ENCODE measurements at places on chromosomes 5 and 9. TPM values are rescaled to one million over a fixed set of nuclear protein-coding genes. Genes with fewer than 3 reads are reported as not detected.

- H3K4me3 ChIP-seq: no peak overlapping the region
- H3K27ac ChIP-seq: no peak overlapping the region
- no peaks in the 10 kb centered on the region for H3K36me3 ChIP-seq
- H3K27me3 ChIP-seq: peaks cover 3% of the 10 kb centered on the region
- DNase-seq: no peak
These were observed 47.2 kb downstream of the CMYA5 start for GRCh38 chr5:79736528-79737514.

- H3K27ac ChIP-seq: no peak overlapping the region
- no peak for DNase-seq
- H3K27me3 ChIP-seq: no peaks in the 10 kb centered on the region
These were observed 144.8 kb upstream of the ADCY2 start for GRCh38 chr5:7251132-7251531.

DNA sequence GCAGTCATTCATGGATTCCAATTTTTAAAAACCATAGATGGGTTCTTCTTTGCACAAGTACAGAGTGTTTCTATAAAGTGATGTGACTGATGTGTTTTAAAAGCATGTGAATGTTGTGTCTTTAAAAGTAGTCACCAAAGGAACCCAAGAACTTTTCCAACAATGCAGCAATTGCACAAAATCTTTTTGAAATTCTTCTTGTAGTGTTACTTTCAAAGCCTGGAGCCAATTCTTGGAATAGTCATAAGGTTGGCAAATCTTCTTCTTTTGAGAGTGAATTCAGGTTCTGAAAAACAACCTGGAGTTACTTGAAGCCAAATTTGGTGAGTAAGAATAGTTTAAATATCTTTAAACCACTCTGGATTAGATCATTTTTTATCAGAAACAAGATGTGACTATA is 10.5 kb downstream of the GRAMD2B start:
- no peaks in the 10 kb centered on the region for H3K4me1 ChIP-seq
- no peak for DNase-seq
- H3K4me3 ChIP-seq: no peak overlapping the region
- H3K27me3 ChIP-seq: no peaks in the 10 kb centered on the region

DNA sequence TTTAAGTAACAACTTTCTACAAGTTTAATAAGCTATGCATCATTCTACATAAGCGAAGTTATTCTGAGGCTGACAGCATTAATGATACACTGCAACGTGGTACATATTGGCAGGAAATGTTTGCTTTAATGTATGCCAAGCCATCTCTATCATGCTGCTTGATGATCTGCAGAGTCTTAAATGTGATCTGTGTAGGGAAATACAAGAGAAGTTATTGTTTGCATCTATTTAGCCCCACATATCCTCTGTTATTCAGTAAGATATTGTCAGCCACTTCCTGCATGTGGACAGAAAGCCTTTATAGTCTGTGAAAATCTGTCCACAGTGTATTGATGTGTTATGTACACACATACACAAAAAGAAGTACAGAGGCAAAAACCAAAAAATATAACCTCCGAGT is 193.1 kb upstream of the FREM1 start:
- DNase-seq: no peak
- H3K27ac ChIP-seq: no peak overlapping the region
- H3K4me1 ChIP-seq: peaks cover 22% of the 10 kb centered on the region
- H3K27me3 ChIP-seq: no peaks in the 10 kb centered on the region
- H3K4me3 ChIP-seq: no peak overlapping the region
- H3K36me3 ChIP-seq: no peaks in the 10 kb centered on the region

DNA sequence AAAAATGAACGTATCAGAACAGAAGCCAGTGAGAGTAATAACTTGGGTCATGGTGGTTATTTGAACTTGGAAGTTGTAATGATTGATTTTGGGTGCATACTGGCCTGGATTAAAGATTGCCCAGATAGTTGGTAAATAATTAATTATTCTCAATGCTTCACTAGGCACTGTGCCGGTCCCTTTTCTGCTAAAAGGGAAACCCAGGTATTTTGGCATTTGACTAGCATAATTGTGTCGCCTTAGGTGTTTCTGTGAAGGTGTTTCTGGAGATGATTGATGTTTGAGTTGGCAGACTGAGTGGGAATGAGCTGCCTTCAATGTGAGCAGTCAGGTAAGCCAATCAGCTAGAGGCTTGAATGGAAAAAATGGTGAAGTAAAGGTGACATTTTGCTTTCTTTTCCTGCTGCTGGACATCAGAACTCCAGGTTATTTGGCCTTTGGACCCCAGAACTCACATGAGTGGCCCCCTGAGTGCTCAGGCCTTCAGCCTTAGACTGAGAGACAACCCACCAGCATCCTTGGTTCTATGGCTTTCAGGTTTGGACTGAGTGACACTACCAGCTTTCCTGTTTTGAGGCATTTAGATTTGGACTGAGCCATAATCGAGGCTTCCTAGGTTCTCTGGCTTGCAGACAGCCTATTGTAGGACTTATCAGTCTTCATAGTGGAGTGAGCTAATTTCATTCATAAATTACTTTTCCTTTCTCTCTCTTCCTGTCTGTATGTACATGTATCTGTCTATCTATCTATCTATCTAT is 120.7 kb upstream of the PAPPA start:
- DNase-seq: no peak
- no peaks in the 10 kb centered on the region for H3K36me3 ChIP-seq
- no peak overlapping the region for H3K27ac ChIP-seq
- no peaks in the 10 kb centered on the region for H3K4me1 ChIP-seq
- no peaks in the 10 kb centered on the region for H3K27me3 ChIP-seq

DNA sequence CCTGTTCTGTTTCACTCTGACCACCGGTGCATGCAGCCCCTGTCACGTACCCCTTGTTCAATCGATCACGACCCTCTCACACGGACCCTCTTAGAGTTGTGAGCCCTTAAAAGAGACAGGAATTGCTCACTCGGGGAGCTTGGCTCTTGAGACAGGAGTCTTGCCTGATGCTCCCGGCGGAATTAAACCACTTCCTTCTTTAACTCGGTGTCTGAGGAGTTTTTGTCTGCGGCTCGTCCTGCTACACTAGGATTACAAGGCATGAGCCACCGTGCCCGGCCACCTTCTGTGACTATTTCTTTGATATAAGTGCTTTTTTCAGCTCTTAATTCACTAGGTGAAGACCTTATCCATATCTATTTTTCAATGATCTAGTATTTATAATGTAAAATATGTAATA is 167.5 kb downstream of the TTC39B start:
- H3K4me1 ChIP-seq: peaks cover 16% of the 10 kb centered on the region
- H3K27me3 ChIP-seq: peaks cover 4% of the 10 kb centered on the region
- no peaks in the 10 kb centered on the region for H3K36me3 ChIP-seq
- no peak overlapping the region for H3K27ac ChIP-seq
- DNase-seq: no peak
- no peak overlapping the region for H3K4me3 ChIP-seq

DNA sequence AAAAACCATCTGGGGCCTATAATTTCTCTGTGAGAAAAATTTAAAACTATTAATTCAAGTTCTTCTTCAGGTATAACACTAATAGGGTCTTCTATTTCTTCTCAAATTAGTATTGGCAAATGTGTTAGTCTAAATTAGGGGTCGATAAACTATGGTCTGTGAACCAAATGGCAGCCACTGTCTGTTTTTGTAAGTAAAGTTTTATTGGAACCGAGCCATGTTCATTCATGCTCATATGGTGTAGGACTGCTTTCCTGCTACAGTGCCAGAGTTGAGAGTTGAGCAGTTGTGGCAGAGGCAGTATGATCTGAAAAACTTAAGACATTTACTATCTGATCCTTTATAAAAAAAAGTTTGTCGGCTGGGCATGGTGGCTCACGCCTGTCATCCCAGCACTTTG is 29.1 kb downstream of the SEC61B start:
- no peaks in the 10 kb centered on the region for H3K4me1 ChIP-seq
- no peaks in the 10 kb centered on the region for H3K36me3 ChIP-seq
- no peak overlapping the region for H3K4me3 ChIP-seq
- DNase-seq: no peak
- no peak overlapping the region for H3K27ac ChIP-seq

- H3K36me3 ChIP-seq: no peaks in the 10 kb centered on the region
- no peaks in the 10 kb centered on the region for H3K27me3 ChIP-seq
- H3K4me1 ChIP-seq: 0 out of 2 replicates have a peak, but pooled peaks cover 6% of the 10 kb centered on the region
- no peak overlapping the region for H3K4me3 ChIP-seq
These were observed 251.8 kb upstream of the POU5F2 start for GRCh38 chr5:93993161-93993560.

DNA sequence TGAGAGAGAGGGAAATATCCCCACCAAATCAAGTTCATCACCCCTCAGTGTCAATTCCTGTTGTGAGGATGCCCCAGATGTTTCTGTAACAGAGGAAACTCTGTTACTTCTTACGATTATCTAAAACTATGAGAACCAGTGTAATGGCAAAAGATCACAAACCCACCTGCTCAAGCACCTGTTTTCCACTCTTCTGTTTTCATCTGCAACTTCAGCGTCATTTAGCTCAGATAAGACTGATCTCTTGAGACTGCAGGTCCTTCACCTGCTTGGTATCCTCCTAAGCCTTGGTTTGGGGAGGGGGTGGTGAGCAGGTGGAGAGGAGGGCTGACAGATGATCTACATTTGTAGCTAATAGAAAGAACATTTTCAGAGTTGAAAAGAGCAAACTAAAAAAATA is 229.3 kb downstream of the SLF1 start:
- no peaks in the 10 kb centered on the region for H3K36me3 ChIP-seq
- no peak overlapping the region for H3K27ac ChIP-seq
- no peaks in the 10 kb centered on the region for H3K4me1 ChIP-seq
- no peak for DNase-seq
- H3K27me3 ChIP-seq: no peaks in the 10 kb centered on the region

DNA sequence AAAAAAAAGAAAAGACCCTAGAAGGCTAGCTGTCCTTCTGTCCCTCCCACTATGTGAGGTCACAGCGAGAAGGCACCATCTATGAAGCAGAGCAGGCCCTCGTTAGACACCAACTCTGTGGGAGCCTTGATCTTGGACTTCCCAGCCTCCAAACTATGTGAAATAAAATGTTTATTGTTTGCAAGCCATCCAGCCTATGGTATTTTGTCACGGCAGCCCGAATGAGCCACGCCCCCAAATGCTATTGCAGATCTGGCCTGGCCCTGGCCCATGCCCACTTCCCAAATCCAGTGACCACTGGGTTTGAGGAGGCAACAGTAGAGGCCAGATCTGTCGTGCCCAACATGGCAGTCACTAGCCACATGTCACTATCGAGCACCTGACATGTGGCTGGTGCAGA is 10.8 kb downstream of the STK10 start:
- DNase-seq: no peak
- no peaks in the 10 kb centered on the region for H3K27me3 ChIP-seq
- H3K27ac ChIP-seq: no peak overlapping the region
- peaks cover 44% of the 10 kb centered on the region for H3K4me1 ChIP-seq

- H3K4me3 ChIP-seq: no peak overlapping the region
- no peaks in the 10 kb centered on the region for H3K4me1 ChIP-seq
- no peak for DNase-seq
- no peaks in the 10 kb centered on the region for H3K36me3 ChIP-seq
- H3K27me3 ChIP-seq: no peaks in the 10 kb centered on the region
- H3K27ac ChIP-seq: no peak overlapping the region
These were observed 344.8 kb downstream of the CSNK1G3 start for GRCh38 chr5:123856766-123857165.

- no peak for DNase-seq
- H3K4me3 ChIP-seq: no peak overlapping the region
- no peaks in the 10 kb centered on the region for H3K36me3 ChIP-seq
- no peaks in the 10 kb centered on the region for H3K27me3 ChIP-seq
- no peak overlapping the region for H3K27ac ChIP-seq
These were observed 1809.2 kb upstream of the ACO1 start for GRCh38 chr9:30575218-30575617.

- H3K27ac ChIP-seq: no peak overlapping the region
- peaks cover 5% of the 10 kb centered on the region for H3K27me3 ChIP-seq
- H3K36me3 ChIP-seq: no peaks in the 10 kb centered on the region
- DNase-seq: no peak
These were observed 79.7 kb upstream of the ZNF366 start for GRCh38 chr5:72586788-72587530.

DNA sequence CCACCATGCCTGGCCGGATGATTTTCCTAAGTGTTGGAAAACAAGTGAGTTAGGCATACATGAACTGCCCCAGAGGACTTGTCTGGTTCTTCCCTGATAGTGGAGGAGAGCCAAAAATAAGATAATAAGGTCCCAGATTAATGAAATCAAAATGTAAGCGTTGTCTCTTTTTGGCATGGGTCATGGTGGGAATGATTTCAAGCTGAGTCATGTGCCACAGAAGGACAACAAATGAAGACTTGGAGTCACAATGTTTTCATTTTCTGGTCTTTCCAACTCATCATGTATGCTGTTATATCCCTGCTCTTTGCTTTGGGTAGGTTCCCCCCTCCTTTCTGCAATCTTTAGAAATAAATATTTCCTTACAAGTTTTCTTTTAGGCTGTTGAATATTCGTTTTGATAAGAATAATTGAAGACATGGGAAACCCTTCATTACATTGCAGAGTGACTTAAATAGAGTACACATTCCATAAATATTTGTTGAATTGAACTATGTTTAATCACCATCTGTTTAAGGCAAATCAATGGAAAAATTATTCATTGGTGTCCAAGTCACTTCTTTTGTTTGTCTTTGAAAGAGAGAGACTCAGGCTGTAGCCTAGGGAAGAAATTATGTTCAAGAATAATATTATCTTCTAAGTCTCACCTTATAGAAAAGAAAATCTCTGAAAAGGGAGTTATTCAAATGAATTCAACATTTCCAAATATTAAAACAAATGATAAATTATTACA is 196.3 kb downstream of the CSNK1G3 start:
- no peak overlapping the region for H3K4me3 ChIP-seq
- H3K27ac ChIP-seq: no peak overlapping the region
- no peak for DNase-seq
- no peaks in the 10 kb centered on the region for H3K36me3 ChIP-seq

- no peaks in the 10 kb centered on the region for H3K4me1 ChIP-seq
- H3K36me3 ChIP-seq: 0 out of 3 replicates have a peak, but pooled peaks cover 5% of the 10 kb centered on the region
- H3K4me3 ChIP-seq: no peak overlapping the region
- no peak for DNase-seq
- no peak overlapping the region for H3K27ac ChIP-seq
These were observed 252.7 kb downstream of the AP3B1 start for GRCh38 chr5:78041805-78042204.

- H3K27me3 ChIP-seq: no peaks in the 10 kb centered on the region
- H3K27ac ChIP-seq: no peak overlapping the region
- no peaks in the 10 kb centered on the region for H3K36me3 ChIP-seq
- no peak for DNase-seq
These were observed 27.8 kb downstream of the CSF1R start for GRCh38 chr5:150058480-150059126.

PRSS3 gene
- polyA plus RNA-seq: not detected

DND1 gene
- 0.48 TPM for polyA plus RNA-seq

CDC20B gene
- polyA plus RNA-seq: not detected

HAVCR2 gene
- 0.16 TPM for polyA plus RNA-seq

PHF24 gene
- not detected for polyA plus RNA-seq

LMNB1 gene
- polyA plus RNA-seq: 9.9 TPM

ARPC5L gene
- polyA plus RNA-seq: 23.6 TPM

SLC12A2 gene
- 2.8 TPM for polyA plus RNA-seq

PCDHGA10 gene
- 0.04 TPM for polyA plus RNA-seq

TEX48 gene
- not detected for polyA plus RNA-seq

Measured in HepG2 (cell line).